ENCODE measurements at places on chromosomes 16 and 17.
A peak's percentile ranks its signal among the peaks of the same experiment; 100 is the strongest.

- no peak for DNase-seq
Measured at GRCh38 chr17:45262516-45263476, 902 bp upstream of the SPATA32 start.

DNA sequence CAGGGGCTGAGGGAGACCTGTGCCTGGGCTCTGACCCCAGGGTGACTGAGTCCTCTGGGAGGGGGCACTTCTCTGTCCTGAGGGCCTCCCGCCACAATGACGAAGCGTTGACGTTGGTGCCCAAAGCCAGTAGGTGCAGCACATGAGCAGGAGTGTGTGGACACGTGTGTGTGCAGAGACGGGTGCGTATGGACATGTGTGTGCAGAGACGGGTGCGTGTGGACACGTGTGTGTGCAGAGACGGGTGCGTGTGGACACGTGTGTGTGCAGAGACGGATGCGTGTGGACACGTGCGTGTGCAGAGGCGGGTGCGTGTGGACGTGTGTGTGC is 726 bp upstream of the CD7 start:
- DNase-seq = no peak

DNA sequence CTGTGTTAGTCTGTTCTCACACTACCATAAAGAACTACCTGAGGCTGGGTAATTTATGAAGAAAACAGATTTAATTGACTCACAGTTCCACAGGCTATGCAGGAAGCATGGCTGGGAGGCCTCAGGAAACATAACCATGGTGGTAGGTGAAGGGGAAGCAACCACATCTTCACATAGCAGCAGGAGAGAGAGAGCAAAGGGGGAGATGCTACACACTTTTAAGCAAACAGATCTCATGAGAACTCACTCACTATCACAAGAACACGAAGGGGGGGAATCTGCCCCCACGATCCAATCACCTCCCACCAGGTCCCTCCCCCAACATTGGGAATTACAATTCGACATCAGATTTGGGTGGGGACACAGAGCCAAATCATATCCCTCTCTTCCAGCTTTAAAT is 31.8 kb upstream of the NXPH3 start:
- no peak for DNase-seq

GRCh38 chr17:61587807-61588660 is 3.0 kb downstream of the NACA2 start:
- no peak for DNase-seq

DNA sequence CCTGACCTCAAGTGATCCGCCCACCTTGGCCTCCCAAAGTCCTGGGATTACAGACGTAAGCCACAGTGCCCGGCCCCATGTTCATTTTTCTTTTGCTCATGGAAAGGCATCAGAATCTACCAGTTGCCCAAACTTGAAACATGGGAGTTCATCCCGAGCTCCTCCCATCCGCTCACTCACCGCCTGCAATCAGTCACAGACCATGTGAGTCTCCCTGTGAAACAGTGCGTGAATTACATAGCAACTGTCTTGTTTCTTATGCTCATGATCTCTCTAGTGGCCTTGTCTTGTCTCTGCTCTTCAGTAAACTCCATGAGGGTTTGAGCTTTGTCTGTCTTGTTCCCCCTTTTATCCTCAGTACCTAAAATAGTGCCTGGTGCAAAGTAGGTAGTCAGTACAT is 52.1 kb upstream of the TNRC6A start:
- no peak for DNase-seq

- DNase-seq = no peak
Measured at GRCh38 chr17:27379888-27380533, 76.2 kb upstream of the KSR1 start.

- no peak for DNase-seq
Measured at GRCh38 chr16:89921702-89922476, 1.3 kb upstream of the TUBB3 start.

GRCh38 chr16:73163238-73163815 is 115.4 kb upstream of the ZFHX3 start:
- DNase-seq = no peak

DNA sequence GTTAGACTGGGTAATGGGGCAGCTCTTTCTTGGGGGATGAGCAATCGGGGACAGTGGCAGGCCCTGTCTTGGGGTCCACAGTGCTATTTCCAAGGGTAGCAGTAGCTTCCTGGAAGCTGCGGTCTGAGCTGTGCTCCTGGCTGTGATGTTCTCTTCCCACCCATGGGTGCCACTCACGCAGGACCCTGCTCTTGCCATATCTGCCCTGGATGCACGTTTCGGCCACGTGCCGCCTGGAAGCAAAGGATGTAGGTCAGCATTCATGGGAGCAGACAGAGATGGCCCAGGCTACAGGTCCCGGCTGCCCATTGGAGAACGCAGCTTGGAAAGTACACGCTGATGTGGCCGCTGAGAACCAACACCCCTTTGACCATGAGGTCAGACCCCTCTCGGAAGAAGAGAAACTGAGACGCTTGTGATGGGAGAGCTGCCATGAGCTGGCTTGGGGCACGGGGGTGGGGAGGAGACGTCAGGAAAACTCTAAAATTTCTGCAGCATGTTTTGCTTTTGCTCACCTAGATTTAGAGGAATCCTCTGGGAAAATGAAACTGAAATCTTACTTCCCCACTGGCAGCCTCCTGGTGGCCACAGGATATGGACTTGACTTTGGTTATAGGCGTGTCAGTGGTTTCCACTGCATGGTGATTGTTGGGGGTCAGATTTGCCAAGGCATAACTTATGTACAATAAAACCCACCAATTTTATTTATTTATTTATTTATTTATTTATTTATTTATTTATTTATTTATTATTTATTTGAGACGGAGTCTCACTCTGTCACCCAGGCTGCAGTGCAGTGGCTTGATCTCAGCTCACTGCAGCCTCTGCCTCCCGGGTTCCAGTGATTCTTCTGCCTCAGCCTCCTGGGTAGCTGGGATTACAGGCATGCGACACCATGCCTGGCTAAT is 36.2 kb upstream of the IRF8 start:
- no peak for DNase-seq

DNA sequence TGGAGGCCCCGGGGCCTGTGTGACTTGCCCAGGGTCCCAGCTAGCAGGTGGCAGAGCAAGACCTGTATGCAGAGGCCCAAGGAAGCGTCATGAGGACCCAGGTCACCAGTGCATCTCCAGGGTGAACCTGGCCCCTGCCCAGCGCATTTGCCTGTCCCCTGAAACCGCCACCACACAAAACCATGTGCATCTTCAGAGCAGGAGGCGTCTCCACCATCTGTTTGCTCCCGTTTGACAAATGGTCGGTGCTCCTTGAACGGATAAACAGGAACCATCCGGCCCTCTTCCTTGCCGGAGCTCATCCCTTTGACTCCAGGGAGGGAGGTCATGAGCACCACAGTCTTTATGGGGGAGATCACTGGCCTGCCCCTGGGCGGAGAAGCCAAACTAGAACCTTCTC is 62.5 kb downstream of the JPH3 start:
- DNase-seq = no peak

DNA sequence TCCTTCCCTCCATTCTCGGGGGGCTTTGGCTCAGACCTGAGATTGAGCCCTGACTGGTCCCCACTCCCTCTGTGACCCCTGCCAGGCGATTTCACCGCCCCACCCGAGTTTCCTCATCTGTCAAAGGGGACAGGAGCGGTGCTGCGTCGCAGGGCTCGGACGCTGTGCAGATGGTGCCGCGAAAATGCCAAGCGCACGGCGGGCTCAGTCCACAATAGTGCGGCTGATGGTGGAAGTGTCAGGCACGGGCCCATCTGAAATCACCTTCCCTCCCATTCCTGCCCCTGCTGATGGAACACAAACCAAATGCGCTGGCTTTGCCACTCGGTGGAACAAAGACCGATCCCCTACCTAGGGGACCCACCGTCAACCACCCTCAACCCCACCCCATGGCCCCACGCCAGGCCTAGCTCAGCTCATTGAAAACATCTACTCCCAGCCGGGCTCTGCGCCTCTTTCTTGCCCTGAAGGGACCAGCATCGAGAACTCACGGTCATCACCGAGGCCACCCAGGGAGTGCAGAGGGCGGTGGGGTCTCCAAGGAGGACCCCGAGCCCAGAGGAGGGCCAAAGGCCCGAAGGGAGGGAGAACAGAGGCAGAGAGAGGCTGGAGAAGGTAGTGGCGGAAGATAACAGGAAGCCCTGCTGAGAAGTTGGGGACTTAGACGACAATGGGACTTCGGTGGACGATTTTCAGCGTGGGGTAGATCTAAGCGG is 1.4 kb downstream of the CARHSP1 start:
- peak; percentile 13 for DNase-seq

- no peak for DNase-seq
Measured at GRCh38 chr17:66665194-66665593, 169.7 kb upstream of the CACNG5 start.

DNA sequence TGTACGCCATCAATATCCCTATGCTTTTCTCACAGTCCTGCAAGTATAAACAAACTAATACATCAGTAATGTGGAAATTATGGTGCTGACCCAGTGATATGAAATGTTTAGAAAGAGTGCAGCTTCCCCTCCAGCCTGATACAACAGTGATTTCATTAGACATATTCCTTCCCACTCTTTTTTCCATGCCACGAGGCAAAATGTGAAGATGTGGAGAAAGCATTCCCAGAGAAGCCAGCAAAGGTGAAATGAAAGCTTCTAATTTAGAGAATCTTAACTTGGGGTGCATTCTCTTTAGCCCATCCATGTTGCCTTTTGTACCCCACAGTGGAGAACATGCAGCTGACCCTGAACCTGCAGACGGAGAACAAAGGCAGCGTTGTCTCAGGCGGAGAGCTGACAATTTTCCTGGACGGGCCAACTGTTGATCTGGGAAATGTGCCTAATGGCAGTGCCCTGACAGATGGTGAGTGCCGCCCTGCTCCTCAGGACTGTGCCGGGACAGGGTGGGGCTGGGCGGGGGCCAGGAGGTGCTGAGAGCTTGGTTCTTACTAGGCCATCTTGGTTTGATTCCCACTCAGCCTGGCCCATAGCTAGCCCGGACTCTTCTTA is 77.8 kb downstream of the WWP2 start:
- peak; percentile 12 for DNase-seq

Data from NCI-H1092 (cell line).